ENCODE measurements at places on chromosomes 13 and 19.
A peak's percentile ranks its signal among the peaks of the same experiment; 100 is the strongest.

DNA sequence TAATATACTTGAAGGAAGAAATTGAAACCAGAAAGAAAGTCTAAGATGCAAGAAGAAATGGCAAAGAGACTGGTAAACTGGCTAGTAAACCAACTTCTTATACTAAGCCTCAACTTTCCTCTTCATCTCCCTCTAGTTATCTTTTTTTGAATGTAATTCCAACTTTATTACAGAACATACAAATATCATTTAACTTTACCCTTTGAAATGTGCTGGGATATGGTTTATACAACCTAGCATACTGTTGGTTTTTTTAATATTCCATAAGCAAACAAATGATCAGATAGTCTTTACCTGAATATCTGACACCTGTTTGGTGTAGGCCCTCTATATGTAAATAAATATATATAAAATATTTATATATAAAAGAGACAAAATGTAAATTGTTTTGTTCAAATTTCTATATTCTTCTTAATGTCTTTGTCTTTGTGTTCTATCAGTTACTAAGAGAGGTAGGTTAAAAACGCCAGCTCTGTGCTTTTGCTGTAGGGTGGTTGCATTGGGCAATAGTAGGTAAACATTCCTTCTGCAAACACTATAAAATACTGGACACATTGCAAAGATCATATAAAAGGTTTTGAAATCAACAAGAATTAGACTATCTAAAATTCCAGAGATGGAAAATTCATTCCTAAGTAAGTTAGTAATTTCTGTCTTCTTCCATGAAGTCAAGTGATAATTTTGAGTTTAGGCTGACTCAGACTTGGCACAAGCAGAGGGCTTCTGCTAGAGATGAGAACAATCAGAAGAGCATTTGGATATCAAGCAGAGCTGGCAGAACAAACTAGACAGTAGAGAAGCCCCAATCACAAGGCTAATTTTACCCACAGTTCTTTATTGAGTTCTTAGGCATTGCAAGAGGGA, 383.3 kb downstream of the RFC3 start:
- no peak for DNase-seq

- DNase-seq: no peak
Observed at GRCh38 chr13:75995966-75996365, 359.8 kb downstream of the LMO7 start.

DNA sequence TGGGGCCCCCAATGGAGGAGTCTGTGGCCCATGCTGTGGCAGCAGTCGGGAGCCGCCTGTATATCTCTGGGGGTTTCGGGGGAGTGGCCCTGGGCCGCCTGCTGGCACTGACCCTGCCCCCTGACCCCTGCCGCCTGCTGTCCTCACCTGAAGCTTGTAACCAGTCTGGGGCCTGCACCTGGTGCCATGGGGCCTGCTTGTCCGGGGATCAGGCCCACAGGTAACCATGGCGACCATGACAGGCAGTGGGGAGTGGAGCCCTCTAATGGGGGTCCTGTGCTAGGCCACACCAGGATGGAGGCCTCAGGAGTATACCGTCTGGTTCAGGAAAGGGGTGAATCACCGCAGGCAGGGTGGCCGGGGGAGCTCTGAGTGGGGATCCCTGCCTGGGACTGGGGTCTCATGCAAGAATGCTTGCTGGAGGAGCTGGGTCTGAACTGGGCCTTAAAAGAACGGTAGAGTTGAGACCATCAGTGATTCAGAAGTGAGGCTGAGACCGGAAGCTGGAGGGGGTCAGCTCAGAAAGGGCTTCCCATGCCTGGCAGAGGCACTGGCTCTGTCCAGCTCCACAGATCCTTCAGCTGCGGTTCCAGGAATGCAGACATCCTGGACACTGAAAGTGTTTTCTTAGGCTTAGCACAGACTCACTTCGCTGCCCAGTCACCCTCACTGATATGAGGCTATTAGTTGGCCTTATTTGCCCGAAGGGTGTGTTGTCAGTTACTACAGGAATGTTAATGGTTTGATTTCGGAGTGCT, 29.1 kb downstream of the CNFN start:
- no peak for DNase-seq

- DNase-seq: no peak
Observed at GRCh38 chr13:110415669-110416068, 108.6 kb downstream of the COL4A2 start.

- DNase-seq: no peak
Observed at GRCh38 chr19:7720351-7720750, 11.6 kb downstream of the CLEC4G start.

GRCh38 chr19:3450796-3451411, 29.4 kb downstream of the SMIM24 start:
- DNase-seq: no peak

- DNase-seq: no peak
Observed at GRCh38 chr13:31824705-31825517, 85.6 kb downstream of the RXFP2 start.

DNA sequence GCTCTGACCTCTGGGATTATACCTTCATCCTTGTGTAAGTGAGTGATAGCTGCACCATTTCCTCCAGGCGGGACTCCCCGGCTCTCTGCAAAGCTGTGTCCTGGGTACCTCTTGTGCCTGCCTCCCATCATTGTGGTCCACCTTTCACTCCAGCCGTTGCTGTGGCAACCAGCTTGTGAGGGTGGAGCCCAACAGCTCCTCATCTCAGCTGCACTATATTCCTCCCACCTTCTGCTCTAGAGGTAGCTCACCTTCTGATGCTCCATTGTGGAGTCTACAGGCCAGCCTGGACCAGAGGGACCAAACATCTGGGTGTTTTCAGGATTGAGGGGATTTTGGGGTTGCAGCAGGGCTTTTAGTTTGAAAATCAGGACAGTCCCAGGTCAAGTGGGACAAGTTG, 708.2 kb downstream of the UQCRFS1 start:
- no peak for DNase-seq

GRCh38 chr13:46404733-46405100, 17.7 kb upstream of the RUBCNL start:
- DNase-seq: no peak

GRCh38 chr13:106570299-106570852, 2.4 kb upstream of the ARGLU1 start:
- DNase-seq: no peak

DNA sequence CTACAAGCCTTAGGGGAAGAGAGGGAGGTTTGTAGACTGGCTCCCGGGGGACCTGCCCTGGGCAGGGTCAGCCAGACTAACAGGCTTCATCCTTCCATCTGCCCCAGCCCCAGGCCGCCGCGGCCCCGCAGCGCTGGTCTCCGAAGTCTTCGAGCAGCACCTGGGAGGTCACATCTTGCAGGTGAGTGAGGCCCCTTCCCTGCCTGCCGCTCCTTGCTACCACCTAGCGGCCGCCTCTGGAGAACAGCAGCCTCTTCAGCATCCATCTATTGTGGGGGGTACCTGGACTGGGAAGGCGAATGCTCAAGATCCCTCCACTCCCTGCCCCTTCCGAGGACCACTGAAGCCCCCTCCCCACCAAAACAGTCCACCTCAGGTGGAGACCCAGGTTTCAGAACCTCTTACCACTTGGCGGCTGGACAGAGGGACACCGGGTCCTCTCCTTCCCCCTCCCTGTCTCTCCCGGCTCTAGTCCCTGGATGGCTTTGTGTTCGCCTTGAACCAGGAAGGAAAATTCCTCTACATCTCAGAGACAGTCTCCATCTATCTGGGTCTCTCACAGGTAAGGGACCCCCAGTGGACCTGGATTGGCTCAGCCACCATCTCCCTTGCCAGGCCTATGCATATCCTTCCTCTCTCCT, 12.7 kb downstream of the NPAS1 start:
- peak; percentile 29 for DNase-seq

DNA sequence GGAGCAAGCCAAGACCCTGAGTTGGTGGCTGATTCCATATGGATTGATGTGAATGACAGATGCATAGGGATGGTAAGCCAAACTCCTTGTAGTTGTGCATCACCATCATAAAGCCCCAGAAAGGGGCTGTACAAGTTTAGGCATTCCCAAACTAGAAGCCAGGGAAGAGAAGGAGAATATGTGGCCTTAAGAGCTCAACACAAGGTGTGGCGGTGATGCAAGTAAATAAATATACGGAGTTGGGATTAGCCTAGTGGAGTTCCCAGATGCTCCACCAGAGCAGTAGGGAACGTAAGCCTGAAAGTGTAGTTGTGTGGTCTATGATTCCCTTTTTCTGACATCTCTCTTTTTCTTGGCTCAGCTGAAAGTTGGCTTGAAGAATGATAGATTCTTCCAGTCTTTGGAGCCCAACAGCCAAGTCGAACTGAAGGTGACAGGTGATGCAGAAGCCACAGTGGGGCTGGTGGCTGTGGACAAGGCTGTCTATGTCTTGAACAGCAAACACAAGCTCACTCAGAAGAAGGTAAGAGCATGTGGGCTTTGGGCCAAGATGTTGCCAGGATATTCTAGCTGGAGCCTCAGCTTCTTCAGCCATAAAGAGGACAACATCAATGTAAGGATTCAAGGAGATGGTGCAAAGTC, 30.1 kb downstream of the RDH8 start:
- no peak for DNase-seq

GRCh38 chr19:16041299-16041990, 34.9 kb upstream of the TPM4 start:
- DNase-seq: peak; percentile 34

GRCh38 chr13:110414931-110415330, 107.8 kb downstream of the COL4A2 start:
- DNase-seq: no peak

DNA sequence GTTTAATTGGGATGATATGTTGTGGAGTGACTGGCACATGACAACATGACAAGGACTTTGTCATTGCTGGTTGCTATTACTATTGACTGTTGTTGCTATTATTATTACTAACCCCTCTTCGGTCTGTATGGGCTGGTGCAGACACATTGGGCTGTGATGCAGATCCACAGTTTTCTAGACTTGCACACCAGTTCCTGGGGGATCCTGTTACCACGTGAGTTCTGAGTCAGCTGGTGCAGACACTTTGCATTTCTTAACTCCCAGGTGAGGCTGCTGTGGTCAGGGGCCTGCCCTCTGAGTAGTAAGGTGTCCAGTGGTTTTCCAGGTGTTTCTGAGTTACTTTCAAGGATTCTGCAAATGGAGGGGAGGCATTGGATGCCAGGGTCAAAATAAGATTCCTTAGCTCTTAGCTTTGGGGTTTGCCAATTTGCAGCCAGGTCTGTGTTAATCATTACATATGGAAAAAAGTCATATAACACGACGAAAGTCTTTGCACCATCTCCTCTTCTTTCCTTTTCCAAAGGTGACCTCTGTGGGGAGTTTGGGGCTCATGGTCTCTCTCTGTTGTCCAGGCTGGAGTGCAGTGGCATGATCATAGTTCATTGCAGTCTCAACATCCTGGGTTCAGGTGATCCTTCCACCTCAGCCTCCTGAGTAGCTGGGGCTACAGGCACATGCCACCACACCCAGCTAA, 19.3 kb downstream of the BICRA start:
- DNase-seq: no peak

DNA sequence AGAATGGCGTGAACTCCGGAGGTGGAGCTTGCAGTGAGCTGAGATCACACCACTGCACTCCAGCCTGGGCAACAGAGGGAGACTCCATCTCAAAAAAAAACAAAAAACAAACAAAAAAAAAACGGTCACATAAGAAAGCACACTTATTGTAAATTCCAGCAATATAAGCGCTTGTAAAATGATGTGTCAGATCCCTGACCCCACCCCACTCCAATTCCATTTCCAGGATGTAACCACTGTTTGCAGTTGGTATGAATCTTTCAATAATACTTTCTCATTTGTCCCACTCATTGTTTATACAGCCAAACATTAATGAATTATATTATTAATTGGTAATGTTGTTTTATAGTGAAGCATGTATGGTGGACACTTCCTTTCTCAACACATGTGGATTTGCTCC, 15.9 kb upstream of the CEACAM1 start:
- DNase-seq: no peak

DNA sequence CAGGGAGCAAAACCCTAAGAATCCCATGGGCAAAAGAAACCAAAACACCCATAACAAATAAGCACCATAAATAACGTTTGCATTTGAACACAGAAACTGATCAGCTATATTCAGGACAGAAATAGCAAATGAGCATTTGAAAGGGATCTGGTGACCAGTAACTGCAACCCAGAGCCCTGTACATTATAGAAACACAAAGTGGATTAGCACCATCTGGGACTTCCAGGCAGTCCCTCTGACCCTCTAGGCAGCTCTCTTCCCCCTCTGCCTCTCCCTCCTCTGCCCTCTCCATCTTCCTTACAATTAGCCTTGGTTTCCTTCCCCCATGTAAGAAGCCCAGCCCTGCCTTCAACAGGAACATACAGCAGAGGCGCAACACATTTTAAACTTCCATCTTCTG, 215.0 kb downstream of the DCLK1 start:
- no peak for DNase-seq

DNA sequence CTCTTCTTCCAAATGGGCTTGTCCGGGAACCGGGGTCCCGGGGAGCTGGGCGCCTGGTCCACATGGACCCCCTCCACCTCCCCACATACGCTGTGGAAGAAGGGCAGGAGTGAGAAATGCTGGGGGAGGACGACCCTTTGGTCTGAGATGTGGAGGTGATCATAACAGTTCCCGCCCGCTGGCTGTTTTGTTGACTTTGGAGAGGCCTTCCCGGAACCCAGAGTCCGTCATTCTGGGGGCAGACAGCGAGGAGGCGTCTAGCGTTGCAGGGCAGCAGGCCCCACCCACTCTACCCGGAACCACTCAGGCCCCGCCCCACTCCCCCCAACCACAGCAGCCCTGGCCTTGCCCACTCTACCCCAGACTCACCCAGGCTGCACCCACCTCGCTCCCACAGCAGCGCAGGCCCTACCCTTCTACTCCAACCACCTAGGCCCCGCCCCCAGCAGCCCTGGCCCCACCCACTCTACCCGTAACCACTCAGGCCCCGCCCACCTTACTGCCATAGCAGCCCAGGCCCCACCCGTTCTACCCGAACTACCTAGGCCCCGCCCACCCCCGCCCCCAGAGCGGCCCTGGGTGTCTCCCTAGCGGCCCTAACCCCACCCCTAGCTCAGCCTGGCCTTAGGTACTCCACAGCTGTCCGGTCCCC, 7.1 kb downstream of the GPR108 start:
- DNase-seq: no peak

GRCh38 chr19:1396019-1396767, 5.1 kb downstream of the GAMT start:
- DNase-seq: no peak

DNA sequence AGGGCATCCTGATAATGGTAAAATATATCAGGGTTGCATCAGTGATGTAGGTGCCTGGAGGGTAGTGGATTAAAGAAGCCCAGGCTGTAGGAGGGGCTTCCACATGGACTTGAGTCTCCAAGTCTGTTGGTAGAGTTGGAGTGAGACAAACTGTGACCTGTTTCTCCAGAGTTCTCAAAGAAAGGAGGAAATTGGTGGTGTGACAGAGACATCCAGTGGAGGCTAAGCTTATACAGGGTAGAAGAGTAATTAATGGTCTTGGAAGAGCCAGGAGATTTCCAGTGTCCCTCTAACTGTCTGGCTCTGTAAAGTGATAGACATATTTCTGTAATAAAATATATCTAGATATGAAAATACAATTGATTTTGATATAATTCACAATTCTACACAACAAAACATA, 61.1 kb downstream of the GPC5 start:
- no peak for DNase-seq

DNA sequence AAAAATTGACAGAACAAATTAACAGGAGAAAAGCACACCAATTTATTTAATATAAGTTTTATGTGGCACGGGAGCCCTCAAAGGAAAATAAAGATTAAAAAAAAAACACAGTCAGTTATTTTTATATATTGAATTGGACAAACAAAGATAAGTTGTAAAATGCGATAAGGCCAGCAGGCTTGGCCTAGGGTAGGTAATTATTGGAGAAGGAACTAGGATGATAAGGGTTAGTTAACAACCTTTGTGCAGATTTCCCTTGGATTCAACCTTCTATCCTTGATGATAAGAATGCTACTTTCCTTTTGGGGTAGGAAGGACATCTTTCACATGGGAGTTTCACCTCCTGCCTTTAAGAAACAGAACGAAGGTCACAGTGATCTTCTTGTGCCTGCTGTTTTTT, 252.8 kb downstream of the SHISA2 start:
- DNase-seq: no peak

Data from Jurkat, Clone E6-1 (cell line).